Effector memory CD4-positive, alpha-beta T cell (primary cell): ENCODE measurements at places on chromosomes 5 and 9.

DNA sequence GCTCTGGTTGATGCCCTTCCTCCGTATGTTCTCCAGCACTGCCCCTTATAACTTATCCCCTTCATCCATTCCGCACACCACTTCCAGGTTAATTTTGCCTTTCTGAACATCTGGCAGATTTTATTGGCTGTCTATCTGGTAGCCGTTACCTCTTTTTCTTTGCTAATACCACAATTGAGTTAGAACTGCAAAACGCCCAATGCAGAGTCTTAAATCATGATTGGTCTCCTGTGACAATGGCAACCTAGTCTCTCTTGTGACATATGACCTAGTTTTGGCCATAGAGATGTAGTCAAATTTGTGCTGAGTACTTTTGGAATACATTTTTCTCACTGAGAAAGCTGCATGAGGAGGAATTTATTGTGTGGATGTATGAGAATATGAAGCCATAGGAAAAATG is 365.7 kb upstream of the PRR16 start:
- DNase-seq = no peak

DNA sequence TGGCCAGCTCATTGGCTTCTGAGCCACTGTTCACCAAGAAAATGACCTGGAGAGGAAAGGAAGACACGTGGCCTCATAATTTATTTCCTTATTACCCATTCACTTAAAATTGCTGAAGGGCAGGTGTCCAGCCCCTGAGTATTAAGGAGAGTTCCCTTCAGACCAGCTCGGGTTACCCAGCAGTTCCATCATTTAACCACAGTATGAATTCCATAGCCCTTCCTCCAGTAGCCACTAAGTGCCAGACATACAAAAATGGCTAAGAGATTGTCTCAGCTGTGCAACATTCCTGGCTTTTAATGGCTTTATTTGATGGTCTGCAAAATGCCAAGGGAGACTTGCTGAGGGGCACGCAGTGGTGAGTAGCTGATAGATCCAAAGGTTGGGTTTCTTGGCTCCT is 12.5 kb downstream of the AGXT2 start:
- no peak for DNase-seq

- DNase-seq = peak; percentile 76
Measured at GRCh38 chr9:127783111-127784008, 2.5 kb upstream of the CDK9 start.

- no peak for DNase-seq
Measured at GRCh38 chr9:113380869-113381378, 4.1 kb upstream of the HDHD3 start.

DNA sequence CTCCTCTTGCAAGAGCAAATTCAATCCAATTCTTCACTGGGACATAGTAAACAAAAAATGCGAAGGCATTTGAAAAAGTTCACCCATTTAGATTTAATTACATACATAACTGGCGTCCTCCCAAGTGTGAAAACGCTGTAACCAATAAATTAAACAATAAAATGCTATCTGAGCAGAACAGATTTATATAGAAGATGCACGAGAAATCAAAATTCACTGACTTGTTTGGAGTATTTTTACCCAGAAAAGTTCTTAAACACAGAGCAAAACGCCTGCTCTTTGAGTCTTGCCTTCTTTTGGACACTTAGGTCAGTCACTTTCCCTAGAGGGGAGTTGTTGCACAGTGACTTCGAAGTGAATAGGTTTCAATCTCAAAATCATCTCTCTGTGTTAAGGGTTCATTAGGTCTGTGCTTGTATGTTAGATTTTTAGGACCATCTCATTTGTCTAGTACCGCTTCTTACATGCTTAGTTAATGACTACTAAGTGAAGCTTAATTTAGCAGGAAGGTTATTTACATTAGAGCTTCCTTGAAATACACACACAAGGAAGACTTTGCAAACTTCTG is 1.9 kb downstream of the ALDH1A1 start:
- no peak for DNase-seq

GRCh38 chr5:14171046-14171445 is 27.9 kb downstream of the TRIO start:
- no peak for DNase-seq
